Ascending aorta (tissue), 2 donors: ENCODE measurements at places on chromosomes 2 and 18.

- DNase-seq, result peak; percentile 91
These were observed 69.3 kb upstream of the BZW1 start for GRCh38 chr2:200742426-200742825.

- no peak for DNase-seq
These were observed 659.3 kb downstream of the ERBB4 start for GRCh38 chr2:211879323-211879722.

DNA sequence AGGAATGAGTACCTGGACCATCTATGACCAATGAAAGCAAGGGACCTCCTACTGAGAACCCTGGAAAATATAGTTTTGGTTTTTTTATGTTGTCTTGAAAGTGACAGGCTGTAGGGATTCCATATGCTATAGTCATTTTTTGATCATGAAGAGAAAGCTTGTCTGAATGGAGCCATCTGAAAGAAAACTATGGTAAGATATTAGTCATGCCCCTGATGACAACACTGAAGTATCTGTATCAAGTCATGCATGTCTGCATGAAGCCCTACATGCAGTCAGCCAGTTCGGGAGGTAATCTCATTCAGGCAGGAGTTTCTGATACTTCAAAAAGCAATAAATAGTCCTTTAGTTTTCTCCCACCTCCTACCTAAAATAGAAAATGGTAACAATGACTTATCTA is 1042.0 kb downstream of the DPP10 start:
- no peak for DNase-seq

DNA sequence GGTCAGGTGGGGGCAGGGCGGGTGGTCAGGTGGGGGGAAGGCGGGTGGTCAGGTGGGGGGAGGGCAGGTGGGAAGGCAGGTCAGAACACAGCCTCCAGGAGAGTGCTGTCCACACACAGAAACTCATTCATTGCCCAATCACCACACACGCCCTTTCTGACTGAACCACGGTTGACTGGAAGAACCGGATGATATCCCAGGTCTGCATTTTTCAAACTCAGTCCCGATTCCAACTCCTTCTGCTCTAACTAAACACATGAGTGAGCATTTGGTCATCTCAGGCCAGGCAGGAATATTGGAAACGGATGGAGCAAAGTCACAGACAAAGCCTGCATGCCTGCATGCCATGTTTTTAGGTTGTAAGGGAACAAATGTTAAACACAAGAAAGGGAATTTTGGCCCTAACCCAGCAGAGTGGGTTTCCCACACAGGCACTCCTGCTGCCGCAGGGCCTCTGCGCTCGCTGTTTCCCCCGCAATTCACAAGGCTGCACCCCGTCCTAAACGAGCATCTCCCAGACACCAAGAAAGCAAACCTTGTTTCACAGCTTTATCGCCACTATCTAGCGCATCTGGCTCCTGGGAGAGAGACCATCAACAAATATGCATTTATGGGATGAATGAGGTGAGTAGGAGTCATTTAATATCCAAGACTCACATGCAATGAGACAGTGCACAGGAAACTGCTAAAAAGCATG is 100.1 kb downstream of the ZNF516 start:
- DNase-seq, result no peak

GRCh38 chr2:105776560-105776928 is 31.8 kb downstream of the NCK2 start:
- DNase-seq, result no peak

DNA sequence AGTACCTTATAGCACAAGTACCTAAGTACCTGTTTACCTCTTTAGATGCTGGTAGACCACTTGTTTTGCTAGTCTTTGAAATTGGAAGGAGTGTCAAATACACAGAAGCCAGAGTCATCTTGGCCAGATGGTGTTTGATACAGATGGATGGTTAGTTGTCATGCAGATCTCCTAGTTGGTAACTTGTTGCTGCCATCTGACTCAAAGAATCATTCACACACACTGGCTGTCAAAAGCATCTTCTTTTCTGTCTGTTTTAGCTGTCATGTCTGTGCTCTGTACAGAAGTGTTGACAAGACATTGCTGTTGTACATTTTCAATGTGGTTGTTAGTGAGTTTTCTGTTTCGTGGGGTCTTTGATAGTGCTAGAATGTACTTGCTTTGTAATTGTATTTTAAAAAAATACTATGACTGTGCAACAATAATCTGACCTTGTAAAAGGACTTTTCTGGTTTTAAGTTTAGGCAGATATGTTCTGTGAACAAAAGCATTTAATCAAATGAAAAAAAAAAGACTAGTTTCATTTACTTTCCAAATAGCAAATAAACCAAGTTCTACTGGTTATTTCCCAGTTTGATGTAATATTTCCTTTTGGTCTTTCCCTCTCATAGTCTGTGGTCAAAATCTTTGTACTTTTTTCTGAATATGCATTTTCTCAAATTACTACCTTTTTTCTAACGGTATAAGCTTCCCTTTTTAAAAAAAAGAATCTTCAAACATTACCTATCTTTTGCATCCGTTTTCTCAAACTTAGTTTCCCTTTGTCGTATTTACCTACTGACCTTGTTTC is 39.9 kb downstream of the TANK start:
- DNase-seq, result no peak

DNA sequence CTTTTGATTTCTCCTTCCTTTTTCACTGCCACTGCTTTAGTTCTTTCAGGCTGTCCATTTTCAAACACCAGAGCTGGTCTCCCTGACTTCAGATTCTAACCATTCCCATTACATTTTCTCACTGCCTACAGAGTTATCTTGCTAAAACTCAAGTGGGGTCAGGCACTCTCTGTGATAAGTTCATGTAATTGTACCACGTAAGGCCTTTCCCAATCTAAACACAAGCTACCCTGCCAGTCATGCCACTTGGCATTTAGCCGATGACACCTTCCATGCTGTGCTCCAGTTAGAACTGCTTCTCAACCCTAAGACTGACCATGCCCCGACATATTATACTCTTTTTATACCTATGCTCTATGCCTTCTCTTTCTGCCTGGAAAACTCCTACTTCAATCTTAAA is 592.4 kb downstream of the DPP10 start:
- no peak for DNase-seq

GRCh38 chr2:43328133-43328532 is 101.7 kb upstream of the ZFP36L2 start:
- DNase-seq, result no peak
